ENCODE measurements at places on chromosomes 1 and 21.
A peak's percentile ranks its signal among the peaks of the same experiment; 100 is the strongest.

DNA sequence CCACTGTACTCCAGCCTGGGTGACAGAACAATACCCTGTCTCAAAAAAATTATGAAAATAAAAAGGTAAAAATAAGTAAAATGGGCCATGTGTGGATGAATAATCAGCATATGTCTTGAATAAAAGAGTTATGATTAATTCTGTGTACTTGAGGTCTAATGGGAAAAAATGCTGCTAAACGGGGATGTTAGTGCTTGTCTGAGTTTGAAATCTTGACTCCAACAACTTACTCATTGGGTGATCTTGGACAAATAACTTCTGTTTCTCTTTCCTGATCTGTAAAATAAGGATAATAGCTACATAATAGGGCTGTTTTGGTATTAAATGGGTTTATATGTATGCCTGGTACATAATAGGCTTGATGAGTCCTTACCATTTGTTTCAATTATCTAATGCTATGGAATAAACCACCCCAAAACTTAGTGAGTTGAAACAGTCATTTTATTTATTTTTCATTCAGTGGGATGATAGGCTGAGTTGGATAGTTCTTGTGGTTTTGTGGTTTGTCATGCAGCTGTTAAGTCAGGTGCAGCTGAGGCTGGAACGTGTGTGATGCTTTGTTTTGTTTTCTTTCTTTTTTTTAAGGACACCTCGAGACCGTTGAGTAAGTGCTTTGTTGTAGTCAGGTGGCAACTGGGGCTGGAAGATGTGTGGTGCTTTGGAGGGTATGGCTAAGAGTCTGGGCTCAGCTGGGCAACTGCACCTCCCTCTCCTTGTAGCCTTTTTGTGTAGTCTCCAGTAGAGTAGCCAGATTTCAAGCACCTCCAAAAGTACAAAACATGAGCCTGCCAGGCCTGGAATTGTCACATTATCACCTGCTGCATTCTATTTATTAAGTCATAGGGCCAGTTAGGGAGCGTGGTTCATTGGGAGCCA, 4.9 kb downstream of the MDM4 start:
- peak; percentile 20 for DNase-seq

DNA sequence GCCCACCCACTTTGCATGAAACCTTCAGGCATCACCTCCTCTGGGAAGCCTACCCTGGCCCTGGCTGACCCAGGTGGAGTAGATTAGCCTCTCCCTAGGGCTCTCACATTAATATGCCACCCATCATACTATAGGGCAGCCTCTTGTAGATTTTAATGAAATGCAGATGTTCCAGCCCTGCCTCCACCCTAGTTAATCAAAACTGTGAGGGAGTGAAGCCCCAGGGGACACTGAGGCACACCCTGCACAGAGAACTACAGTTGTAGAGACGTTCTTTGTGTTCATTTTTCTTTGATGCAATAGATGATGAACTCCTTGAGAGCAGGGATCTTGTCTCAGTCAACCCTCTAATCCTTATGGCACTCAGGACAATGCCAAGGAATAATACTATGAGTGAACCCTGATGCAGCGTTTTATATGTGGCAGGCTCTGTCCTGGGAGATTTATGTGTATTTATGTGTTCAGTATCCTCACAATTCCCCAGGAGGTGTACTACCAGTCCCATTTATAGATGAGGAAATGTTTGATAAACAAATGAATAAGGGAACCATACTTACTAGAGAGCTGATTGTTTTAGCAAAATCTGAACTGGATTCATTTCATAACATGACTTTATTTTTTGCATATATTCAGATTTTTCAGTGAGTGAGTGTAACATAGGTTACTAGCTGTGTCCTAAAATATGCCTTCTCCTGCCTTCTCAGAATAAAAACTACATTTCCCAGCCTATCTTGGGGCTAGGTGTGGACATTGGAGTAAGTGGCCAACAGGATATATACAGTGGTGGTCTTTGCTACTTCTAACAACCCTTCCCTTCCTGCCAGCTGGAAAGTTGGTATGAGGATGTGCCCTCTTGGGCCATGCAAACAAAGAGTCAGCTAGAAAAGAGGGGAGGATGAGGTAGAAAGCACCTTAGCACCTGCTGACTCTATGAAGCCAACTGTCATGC, 23.5 kb upstream of the PRELP start:
- no peak for DNase-seq

DNA sequence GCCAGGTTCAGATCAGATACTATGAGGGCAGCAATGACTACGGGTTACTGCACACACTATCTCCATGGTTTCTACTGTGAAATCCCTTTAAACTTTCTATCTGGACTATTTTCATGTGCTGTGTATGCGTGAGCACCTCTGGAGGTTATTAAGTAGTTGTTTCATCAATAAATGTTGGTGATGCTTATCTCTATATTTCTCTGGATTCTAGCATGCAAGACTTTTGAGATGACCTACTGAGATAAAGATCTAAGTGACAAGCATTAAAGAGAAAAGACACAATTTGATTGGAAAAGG, 194.0 kb downstream of the NRIP1 start:
- no peak for DNase-seq

DNA sequence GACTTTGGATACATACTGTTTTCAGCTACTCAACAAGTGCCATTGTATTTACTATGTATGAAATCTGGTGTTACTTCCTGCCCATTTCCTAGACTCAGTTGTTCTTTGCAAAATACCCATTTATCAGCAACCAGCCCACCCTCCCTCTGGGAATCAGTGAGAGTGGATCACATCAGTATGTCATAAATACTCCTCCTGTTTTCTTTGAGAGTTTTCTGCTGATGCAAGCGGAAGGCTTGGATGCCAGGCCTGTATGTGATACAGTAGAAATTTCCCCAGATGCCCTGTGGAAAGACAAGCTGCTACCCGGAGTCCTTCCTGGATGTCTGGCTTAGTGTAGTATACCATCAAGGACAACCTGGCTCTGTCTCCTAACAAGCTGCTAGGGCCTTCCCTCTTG, 2.4 kb upstream of the PTPRC start:
- DNase-seq, result no peak

DNA sequence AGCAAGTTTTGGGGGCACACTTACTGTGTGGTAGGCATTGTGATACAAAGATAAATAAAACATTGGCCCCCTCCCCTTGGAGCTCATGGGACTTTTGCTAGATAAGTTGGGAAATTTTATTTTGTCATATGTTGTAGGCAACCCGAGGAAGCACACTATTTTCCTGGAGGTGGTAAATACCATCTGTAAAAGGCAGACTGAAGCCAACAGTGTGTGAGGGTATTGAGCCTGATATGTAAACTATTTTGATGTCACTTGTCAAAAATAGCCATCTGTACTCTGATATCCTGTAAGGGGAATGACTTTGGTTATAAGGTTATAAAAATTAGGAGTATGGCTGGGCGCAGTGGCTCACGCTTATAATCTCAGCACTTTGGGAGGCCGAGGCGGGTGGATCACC, 30.6 kb downstream of the VANGL2 start:
- DNase-seq, result no peak

DNA sequence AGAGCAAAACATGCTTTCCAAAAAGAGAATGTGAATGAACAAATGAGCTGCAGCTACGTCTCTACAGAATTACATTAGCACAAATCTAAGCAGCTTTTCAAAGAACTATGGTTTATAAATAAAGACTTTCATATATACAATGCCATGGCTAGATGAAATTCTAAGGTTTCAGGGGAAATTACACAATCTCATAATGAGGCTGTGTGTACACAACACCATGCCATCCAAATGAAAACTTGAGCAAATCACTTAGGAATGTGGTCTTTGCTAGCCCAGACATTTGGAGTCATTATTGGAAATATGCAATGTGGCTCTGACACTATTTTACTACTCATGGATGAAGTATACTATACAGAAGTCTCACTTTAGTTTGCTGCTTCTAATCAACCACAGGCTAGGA, 37.5 kb downstream of the SPAG17 start:
- DNase-seq, result no peak

GRCh38 chr1:89871768-89872473, 51.1 kb downstream of the LRRC8D start:
- no peak for DNase-seq

DNA sequence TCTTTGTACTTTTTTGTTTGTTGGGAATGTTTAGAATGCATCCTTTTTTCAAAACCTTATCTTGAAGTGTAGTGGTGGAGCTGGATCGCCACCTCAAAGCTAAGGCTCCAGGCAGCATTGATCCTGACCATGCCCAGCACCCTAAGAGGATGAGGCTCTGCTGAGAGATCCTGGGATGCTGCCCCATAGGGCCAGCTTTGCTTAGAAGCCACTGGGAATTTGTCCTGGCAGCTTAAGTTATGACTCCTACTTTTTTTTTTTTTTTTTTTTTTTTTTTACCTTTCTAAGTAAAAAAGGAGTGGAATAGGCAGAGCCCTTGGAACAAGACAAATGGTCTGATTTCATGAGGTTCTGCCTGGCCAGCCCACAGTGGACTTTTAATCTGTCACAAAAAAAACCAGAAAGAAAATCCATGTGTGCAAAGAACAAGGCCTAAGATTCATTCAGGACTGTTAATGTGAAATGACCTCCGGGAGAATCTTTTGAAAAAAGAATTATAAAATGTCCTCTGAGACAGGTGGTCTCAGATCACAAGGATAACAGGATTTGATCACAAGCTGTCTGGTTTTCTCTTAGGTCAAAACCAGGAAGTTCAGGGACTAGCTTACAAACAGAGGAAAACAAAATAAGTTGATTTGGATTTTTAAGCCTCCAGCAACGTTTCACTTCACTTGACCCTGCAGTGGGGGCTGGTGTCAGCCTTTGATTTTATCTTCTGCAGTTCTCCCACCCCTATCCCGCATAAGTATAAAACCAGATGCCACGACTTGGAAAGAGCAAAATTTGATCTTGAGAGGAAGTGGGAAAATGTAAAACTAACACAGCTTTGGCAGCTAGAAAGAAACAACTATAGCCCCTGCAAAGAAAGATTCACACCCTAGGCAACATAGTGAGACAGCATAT, 25.9 kb upstream of the RAP1A start:
- no peak for DNase-seq

- no peak for DNase-seq
Observed at GRCh38 chr1:226309398-226310244, 657 bp upstream of the LIN9 start.

GRCh38 chr1:165592945-165593823, 37.9 kb upstream of the MGST3 start:
- DNase-seq, result peak; percentile 51

DNA sequence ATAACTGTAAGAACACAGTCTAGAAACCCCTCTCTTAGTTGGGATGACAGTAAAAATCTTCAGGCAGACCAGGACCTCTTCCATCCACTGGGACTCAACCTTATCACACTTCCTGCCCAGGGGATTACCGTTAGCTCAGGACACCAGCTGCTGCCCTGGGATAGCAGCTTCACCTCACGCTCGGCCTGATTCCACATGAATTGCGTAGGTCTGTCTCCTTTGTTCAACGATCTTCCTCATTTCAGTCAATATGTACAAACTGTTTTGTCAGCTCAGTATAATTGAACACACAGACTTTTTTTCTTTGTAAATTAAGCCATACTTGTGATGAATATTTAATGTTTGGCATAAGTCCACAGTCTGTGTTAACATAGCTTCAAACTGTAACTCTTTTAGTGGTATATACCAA, 290.4 kb downstream of the GRIK1 start:
- DNase-seq, result no peak

GRCh38 chr1:225277445-225277844, 150.4 kb downstream of the LBR start:
- no peak for DNase-seq

DNA sequence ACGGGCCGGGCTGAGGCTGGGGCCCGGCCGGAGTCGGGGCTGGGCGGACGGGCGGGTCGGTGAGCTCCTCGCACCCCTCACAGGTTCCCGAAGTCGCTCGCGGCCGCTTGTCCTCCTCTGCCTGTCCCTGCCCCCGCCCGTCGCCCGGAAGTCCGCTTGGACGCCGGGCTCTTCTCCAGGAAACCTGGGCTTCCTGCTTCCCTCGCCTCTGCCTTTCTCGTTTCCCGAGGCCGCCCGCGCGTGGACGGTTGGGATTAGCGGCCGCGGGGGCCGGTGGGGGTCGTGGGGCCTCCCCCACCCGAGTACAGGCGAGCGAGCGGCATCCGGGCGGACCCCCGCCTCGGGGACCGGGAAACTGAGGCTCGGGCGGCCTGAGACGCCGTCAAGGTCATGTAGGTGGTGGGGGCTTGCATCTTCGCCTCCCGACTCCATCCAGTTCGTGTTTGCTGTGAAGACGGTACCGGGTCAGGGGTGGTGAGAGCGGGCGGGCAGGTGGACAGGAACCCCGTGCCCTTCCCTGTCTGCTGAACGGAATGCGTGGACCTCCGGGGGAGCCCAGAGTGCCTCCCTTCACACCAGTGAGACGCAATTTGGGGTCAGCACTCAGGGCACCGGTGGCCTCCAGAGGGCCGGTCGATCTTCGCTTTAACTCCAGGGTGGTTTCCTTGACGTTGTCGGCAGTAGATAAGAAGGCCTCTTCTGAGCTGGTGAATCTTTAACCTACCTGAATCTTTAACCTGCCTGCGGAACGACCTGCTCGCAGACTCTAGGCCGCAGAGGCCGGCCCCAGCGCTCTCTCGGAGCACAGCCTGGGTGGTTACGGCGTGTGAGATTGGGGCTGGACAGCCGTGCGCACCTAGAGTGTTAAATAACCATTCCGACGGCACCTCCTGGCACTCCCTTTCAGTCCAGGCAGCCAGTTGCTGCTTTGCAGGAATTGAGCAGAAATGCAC, 686 bp downstream of the ARF1 start:
- DNase-seq, result no peak

GRCh38 chr1:206674745-206675175, 9.9 kb upstream of the MAPKAPK2 start:
- DNase-seq, result no peak

DNA sequence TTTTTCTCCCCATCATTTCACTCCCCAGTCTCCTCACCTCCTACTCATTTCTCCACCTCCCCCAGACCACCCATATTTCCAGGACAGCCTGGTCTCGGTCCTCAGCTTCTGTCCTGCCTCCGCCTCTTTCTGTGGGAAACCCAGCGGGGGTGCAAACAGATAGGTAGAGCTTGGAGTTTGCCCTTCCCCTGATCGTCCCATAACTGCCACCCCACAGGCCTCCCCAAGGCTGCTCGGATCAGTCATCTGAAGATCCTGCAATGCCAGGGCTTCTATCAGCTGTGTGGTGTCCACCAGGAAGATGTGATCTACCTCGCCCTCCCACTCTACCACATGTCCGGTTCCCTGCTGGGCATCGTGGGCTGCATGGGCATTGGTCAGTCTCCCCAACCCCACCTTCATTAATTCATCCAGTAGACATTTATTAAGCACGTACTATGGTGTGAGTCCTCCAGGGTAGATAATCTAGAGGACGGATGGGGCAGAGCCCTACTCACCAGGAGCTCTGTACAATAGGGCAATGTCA, 1.7 kb downstream of the SLC27A3 start:
- no peak for DNase-seq

GRCh38 chr1:147627435-147628110, 42.8 kb downstream of the ACP6 start:
- DNase-seq, result peak; percentile 33
